Panc1 (cell line): ENCODE measurements at places on chromosomes 2 and 18.

- peak; percentile 47 for DNase-seq
Measured at GRCh38 chr18:75161256-75162028, 47.5 kb downstream of the PTGR3 start.

- DNase-seq = no peak
Measured at GRCh38 chr2:103445347-103445746, 683.5 kb downstream of the TMEM182 start.

- no peak for DNase-seq
Measured at GRCh38 chr2:199092419-199092818, 365.3 kb downstream of the SATB2 start.

- no peak for DNase-seq
Measured at GRCh38 chr2:99809259-99809900, 319.6 kb upstream of the REV1 start.

DNA sequence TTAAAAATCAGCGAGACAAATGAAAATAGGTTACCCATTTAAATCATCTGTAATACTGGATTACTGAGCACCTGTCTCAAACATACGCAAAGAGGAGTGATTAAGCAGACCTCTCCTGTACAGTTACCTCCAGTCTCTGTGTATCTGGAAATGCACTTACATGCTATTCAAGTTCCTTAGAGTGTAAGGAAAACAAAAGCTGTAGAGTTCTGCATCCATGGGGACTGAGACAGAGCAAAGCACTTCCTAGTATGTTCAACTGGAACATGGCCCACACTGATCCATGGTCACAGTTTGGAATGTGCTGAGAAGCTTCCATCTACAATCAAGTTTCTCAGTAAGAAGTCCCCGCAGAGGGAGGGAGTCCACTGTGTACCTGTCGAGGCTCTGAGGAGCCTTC is 63.9 kb downstream of the PPP4R1 start:
- no peak for DNase-seq

DNA sequence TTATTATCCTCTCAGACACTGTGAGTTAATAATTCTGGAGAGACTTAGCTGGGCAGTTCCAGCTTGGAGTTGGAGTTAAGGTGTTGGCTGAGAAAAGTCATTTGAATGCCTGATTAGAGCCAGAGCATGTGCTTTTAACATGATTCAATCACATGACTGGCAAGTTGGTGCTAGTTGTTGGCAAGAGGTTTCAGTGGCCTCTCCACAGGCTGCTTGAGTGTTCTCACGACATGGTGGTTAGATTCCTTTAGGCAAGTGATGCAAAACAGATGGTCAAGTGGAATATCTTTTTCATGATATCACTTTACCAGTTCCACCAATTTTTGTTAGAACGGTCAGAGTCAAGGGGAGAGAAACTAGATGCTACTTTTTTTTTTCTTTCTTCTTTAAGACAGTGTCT is 262.7 kb upstream of the FN1 start:
- DNase-seq = no peak

DNA sequence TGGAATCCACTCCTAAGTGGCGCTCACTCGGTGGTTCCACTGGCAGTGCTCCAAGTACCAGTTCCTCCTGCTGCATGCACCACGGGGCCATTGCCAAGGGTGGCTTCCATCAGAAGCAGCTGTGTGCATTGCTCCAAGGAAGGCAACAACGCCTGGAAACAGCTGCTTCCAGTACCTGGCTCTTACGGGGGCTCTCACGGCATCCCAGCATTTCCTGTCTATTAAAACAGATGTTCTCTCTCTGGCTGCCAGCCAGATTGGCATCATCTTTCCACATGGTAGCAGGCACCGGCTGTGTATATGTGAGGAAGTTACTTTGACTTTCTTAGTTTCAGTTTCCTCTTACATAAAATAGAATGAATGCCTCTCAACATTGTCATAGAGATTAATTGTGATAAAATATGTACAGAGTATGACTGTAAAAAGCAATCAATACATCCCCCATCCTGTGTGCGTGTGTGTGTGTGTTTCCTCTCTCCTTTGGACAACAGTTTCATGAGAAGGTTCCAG is 84.9 kb downstream of the CMPK2 start:
- no peak for DNase-seq

DNA sequence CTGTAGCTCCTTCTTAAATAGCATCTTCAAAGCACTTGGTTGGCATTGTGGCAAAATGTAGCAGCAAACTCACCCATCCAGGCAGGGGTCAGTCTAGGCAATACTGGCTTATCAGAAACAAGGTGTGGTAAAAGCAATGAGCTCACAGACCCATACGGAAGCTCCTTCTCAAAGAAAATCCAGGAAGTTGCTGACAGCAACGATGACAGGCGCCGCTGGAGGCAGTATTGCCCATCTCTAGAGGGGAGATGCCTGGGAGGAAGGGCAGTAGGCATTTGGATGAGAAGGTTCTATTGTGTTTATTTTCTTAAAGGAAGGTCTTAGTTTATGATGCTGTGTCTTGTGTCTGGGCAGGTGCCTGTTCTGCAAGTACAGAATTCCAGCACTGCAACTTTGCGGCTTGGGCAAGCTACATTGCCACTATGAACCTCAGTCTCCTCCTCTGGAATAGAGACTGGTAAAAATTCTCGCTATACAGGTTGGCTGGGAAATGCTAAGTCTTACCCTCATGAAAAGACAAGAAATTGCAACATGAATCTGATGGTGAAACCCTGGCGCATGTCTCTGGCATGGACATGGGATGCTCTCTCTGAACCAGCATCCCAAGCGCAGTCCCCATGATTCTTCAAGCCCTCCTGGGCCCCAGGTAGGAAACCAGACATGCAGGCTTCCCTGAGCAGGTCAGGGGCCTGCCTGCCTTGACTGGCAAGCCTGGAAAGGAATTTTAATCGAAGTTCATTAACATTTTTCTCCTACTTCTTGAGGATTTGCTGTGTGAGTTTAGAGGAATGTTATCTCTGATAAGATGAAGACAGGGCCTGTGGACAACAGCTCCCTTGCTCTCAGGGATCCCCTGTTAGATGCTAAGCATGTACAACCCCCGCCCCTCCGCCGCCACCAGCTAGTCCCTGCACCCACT is 156.0 kb downstream of the TFCP2L1 start:
- no peak for DNase-seq

DNA sequence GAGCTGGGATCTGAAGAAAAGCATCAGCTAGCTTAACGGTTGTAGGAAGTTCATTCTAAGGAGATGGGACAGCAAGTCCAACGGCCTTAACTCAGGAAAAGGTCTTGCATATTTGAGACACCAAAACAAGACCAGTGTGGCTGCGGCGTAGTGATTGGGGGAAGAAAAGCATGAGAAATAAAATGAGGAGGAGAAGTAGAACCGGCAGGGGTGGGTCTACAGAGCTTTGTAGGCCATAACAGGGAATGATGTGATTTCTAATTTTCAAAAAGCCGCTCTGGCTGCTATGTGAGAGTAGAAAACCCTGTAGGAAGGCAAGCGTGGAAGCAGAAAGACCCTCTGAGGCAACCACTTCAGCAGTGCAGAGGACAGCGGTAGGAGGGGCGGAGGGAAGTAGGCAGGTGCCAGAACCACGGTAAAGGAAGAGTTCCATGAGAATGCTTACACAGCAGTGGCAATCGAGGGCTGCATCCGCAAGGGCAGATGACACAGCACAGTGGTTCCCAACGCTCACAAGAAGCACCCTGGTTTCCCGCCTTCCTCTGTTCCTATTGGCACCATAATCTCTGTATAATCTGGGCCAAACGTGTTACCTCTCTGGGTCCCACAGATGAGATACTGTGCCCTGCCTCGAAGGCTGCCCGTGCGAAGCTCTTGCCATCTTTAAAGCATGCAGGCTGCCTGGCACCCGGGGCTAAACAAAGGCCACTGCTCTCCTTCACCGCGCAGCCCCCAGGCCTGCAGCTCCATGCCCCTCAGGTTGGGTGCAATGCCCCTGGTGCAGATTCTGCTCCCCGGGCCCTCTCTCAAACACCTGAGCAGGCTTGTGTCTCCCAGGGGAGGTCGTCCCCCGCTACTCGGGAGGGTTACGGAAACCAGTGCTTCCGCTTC is 795 bp downstream of the ANKRD39 start:
- no peak for DNase-seq

DNA sequence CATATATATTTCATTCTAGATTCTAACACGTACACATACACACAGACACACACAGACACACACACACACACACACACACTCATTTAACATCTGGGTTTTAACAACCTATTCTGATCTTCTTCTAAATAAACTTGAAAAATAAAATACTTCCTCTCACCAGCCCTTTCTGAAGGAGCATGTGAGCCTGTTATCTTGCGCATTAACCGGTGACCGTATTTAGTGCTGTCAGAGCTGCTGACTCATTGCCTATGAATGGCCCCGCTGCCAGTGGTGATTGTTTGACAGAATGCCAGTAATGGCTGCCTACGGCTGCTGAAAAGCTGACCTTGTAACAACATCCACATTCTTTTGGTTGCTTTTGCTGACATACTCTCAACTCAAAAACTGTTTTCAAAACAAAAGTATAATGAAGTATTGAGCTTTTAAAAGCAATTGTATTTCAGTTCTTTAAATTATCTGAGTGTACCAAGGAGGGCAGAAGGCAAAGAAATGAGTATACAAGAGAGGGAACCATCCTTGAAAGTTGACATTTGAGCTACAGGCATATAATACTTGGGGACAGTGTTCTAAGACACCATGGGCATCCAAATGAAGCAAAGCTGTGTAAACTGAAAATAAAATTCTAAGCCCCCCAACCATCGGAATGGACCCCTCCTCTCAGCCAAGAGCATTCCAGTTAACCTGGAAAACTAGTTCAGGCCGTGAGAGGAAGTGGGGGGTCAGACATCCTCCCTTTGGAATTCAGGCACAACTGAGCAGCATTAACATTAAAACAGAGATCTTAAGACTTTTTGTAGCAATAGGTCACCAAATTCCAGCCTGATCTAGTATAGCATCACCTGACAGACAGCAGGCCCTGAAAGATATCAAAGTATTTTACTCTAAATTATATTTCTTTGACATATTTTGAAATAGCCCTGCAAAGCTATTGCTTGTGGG is 50.2 kb upstream of the DTNA start:
- DNase-seq = peak; percentile 75

DNA sequence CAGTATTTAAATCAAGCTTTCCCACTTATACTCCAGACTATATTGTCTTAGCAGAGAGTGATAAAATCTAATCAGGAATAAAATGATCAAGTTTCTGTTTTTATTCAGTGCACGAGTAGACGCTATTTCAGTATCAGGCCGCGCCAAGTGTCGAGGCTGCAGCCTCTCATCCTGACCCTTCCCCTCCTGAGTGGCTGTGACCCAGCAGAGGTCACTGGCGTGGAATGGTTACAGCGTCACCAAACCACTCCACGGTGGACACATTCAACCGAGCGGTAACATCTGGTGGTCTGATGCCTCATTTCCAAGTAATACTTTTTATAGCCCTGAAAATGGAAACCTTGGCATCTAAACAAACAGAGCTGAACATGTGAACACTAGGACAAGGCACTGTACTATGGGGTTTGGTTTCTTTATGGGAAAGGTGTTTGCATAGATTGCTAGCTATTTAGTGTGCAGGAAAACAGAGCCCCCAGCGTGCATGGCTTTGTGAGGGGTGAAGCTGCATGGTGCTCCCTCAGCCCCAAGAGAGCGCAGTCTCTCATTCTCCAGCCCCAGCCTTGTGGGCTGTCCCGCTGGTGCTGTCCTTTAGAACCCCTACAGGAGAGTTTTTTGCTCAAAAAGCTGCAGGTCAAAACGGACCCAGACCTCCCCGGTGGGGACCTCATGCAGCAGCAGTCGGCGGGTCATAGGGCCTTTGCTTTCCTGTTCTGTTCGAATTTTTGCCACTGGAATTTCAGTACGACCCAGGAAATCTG is 28.4 kb downstream of the FAM228A start:
- no peak for DNase-seq

DNA sequence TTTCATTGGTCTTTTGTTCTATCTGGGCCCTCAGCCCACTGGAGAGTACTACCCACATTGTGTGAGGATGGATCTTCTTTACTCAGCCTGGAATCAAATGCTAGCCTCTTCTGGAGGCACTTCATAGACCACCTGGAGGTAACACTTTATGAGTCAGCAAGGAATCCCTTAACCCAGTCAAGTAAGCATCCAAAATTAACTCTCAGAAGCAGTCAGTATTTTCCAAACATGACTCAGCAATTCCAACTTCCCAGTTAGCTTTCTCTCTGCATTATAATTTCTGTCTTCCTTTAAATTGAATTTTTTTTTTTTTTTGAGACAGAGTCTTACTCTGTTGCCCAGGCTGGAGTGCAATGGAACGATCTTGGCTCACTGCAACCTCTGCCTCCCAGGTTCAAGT is 142.7 kb downstream of the ACKR3 start:
- DNase-seq = no peak

DNA sequence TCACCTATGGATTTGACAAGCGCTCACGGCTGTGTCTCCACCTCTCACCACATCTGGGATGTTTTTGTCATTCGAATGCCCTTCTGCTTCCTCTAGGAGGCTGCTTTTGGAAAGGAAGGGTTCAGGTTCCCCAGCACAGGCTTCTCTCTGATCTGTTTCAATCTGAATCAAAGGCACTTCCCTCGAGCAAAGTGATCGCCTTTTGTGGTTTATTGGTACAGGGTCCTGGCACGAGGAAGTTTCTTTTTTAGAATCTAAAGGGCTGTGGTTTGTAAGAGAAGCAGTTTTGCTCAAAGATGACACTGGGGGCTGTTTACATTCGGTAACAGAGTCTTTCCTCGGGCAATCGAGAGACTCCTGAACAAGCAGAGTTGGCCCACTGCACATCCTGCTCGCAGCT is 145.0 kb downstream of the DAW1 start:
- no peak for DNase-seq

DNA sequence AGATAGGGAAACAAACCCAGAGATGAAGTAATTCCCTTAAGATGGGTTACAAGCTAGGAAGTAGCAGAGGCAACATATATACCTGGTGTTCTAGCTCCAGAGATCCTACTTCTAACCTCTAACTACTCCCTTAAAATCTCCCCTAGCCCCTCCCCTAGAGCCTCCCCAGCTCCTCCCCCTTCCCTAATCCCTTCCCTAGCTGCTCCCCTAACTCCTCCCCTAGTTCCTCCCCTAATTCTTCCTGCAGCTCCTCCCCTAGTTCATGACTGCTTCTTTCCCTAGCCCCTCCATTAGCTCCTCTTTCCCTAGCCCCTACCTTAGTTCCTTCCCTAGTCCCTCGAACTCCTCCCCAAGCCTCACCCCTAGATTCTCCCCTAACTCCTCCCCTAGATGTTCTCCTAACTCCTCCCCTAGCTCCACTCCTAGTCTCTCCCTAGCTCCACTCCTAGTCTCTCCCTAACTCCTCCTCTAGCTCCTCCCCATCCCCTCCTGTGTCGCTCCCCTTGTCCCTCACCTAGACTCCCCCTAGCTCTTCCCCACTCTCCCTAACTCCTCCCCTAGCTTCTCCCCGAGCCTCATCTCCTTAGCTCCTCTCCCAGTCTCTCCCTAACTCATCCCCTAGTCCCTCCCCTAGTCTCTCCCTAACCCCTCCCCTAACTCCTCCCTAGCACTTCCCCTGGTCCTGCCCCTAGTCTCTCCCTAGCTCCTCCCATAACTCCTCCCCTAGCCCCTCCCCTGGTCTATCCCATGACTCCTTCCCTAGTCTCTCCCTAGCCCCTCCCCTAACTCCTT is 108.9 kb downstream of the CD226 start:
- no peak for DNase-seq
